Stimulated activated CD4-positive, alpha-beta T cell treated with anti-CD3 and anti-CD28 coated beads, Interleukin-12 subunit alpha, Interleukin-12 subunit beta, amount 100 ng/mL, for 24 hours (primary cell): ENCODE measurements at places on chromosomes 16 and 17.

DNA sequence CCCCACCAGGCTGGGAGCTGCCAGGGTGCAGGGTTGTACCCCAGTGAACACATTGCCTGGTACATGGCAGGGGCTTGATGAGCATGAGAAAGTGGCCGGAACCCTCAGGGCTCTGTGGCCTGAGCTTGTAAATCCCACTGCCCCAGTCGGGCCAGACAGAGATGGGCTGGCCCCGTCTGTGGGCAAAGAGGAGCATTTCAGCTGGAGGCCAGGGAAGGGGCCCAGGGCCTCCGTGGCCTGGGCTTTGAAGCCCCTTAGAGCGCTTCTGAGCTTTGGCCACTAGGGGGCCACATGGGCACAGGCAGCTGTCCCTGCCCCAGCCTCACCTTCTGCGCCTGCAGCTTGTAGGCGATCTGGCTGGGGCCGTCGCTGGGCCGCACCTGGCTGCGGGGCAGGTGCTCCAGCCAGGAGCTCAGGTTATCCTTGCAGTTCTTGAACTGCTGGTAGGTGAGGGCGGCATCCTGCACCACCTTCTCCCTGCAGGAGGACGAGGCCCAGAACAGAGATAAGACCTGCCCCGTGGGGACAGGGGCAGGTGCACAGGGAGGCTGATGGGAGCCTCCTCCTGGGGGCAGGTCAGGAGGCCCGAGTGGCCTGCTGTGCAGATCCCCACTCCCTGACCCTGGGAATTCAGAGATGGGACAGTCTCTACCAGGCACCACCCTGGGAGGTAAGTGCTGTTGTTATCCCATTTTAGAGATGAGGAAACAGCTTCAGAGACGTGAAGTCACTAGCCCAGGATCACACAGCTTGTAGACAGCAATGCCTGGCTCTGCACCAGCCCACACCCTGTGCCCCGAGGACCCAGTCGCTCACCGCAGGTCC lies 12.8 kb downstream of the EVPL start:
- DNase-seq = peak; percentile 59

- DNase-seq = no peak
Measured at GRCh38 chr16:85153656-85154091, 41.4 kb upstream of the CIBAR2 start.

GRCh38 chr17:57269598-57270255 lies 13.4 kb downstream of the MSI2 start:
- no peak for DNase-seq

DNA sequence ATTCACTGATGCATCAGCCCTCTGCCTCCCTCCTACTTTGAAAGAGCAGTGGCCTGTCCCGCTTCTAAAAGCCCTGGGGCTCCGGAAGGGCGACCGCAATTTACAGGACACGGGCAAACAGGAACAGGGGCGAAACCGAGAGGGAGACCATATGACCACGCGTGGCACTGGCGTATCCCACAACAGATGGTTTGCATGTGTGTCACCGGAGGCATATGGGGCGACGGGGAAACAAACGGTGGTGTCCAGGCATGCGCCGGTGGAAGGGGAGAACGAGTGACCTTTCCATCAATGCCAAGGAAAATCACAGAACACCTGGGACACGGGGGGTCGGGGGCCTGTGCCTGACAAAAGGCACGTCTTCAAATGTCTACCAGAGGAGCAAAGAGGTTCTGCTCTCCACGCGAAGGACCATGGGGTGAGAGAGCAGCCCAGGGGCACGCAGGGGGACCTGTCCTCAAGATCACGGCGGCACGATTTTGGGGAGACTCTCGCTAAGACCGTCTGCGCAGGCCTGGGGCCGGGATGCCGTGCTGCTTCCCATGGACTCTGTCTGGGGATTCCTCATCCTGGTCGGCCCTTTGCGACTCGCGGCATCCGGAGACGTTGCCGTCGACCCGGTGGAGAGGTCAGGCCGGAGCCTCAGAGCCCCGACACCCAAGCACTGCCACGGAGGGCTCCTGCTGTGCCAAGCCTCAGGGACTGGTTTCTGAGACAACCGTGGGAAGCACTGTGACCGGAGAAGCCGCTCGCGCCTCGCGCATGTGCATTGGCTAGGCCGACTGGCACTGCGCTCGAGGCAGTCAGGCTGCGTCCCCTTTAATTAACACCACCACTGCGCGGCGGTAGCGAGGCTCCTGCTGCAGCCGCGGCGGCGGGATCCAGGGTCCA lies 12.8 kb upstream of the KCNJ18 start:
- DNase-seq = no peak

GRCh38 chr16:89378947-89379771 lies 111.2 kb downstream of the ANKRD11 start:
- no peak for DNase-seq

- DNase-seq = no peak
Measured at GRCh38 chr17:4551141-4551540, 4.0 kb downstream of the MYBBP1A start.

DNA sequence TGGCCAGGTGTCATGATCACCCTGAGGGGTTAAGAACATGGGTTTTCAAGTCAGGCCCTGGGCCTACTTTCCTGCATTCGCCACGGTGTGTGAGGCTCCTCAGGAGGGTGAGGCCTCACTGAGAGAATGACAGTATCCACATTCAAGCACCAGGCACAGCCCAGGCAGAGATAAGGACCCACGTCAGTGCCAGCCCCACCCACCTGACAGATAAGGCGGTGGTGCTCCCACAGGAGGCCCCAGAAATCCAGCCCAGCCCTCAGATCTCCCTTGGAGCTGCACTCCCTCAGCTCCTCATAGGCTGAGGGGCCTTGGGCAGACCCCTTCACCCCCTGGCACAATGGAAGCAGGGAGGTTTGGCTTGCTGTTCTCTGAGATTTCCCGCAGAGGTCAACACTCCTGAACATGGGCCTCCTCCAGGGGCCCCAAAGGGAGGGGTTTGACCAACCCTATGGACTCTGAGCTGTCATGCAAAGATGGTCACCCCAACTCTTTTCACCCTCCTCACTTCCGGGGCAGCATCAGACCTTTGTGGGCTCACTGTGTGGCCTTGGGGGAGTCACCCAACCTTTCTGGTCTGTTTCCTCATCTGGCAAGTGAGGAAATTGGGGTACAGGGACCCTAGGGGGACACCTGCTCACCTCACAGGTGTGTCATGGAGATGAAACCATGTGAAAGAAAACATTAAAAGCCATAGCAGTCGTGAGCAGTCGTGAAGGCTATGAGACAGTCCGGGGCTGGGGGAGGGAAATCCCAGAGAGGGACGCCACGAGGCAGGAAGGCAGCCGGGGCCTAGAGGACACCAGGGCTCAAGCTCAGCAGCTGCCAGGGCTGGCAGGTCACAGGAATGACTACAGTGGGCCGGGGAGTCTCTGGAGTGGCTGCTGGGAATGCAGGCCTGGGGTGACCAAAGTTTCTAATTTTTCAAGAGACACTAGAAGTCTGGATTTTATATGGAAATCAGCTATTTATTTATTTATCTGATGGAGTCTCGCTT lies 15.4 kb downstream of the PLLP start:
- no peak for DNase-seq

DNA sequence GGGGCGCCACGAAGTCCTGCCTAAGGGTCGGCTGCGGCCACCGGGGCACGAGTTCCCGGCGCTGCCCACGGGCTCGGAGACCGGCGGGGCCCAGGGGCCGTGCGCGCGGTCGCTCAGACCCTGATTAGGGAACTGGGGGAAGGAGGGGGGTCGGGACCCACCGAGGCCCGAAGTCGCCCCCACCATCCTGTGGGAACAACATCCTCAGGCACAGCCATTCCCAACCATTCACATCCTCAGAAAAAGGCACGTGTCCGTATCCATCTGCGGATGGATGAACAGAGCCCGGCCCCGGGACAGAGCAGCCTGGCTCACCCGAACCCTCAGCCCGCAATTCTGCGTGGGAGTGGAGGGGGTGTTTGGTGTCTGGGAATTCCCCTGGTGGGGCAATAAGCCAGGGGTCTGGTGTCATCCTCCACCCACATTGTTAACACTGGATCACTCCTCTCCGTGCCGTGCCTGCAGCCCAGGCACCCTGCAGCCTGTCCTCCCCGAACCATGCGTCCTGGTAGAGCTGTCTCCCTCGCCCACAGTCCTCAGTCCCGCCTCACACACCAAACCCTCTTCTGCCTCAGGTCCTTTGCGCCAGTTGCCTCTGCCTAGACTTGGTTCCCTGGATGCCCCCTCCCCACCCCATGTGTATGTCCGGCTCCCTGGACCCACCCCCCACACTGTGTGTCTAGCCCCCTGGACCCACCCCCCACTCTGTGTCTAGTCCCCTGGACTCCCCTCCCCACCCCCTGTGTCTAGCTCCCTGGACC lies 789 bp upstream of the CCDC57 start:
- DNase-seq = peak; percentile 47

DNA sequence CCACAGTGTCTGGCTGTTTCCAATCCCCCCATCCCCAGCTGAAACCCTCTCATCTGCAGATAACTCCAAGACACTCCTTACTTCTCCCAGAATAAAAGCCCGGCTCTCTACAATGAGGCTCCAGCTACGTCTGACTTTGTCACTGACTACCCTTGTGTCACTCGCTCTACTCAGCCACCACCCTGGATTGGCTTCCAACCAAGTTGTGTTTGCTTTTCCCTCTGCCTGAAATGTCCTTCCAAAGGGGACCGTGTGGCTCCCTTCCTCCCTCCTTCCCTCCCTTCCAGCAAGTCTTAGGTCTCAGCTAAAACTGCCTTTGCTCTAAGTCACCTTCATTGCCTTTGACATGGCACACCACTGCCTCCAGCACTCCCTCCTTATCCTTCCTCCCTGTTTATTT lies 42.8 kb downstream of the CDH1 start:
- DNase-seq = no peak

GRCh38 chr17:7001318-7001961 lies 5.6 kb downstream of the ALOX12 start:
- DNase-seq = no peak

GRCh38 chr16:88804552-88805339 lies 1.2 kb downstream of the CDT1 start:
- DNase-seq = no peak

DNA sequence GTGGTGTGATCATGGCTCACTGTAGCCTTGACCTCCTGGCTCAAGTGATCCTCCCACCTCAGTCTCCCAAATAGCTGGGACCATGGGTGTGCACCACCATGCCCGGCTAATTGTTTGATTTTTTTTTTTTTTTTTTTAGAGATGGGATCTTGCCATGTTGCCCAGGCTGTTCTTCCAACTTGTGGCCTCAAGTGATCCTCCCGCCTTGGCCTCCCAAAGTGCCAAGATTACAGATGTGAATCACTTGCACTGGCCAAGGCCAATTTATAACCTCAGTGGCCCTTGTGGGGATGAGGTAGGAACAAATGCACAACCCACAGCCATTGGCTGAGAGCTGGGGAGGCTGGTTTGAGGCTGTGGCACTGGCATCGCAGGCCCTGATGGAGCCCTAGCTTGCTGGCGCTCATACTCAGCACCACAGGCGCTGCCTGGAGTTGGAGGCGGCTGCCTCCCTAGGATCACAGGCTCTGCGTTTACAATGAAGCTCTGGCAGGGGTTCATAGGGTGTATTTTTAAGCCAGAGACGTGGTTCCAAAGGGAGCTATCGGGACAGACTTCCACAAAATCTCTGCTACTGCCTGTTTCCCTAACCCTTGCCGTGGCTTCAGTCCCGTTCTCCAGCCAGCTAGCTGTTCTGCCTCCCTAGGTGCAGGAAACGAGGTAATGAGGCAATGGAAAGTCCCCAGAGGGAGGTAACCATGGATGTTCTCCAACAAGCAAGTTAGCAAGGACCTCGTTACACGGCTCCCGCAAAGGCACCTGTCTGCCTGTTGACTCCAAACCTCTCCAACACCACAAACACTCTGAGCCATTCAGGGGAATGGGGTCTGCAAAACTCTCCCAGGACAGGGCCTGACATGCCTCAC lies 2.9 kb downstream of the ABCA3 start:
- no peak for DNase-seq

DNA sequence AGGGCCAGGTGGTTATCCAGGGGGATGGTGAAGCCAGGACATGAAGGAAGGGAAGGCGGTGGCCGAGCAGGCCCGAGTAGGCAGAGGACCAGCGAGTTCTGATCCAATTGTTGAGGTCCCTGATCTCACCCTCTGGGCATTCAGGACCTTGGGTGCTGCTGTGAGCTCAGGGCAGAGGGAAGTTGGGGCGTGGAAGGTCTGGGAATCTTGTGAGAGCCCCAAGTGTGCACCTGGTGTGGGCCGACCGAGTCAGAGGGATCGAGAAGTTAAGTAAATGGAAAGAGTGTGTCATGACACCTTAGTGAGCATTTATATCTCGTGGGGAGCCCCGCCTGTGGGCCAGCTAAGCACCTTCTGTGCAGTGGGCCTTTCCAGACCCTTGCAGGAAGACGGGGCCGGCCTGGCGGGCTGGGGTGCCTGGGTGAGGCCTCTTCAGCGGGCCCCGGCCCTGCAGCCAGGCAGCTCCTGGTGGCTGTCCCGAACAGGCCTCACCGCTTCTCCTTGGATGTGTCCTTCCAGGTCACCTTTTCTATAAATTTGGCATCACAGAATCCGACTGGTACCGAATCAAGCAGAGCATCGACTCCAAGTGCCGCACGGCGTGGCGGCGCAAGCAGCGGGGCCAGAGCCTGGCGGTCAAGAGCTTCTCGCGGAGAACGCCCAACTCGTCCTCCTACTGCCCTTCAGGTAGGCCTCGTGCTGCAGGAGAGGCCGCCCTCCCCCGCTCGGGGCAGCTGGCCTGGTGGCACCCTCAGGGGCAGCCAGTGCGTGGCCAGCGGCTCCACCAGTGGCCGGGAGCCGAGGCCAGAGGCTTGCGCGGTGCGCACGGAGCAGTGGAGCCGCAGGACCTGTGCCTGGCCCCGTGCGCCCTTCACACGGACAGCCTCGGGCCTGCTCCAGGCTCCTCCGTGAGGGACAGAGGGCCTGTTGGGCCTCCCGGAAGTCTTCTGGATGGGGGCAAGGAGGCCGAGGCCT lies 76.0 kb downstream of the BANP start:
- DNase-seq = no peak

DNA sequence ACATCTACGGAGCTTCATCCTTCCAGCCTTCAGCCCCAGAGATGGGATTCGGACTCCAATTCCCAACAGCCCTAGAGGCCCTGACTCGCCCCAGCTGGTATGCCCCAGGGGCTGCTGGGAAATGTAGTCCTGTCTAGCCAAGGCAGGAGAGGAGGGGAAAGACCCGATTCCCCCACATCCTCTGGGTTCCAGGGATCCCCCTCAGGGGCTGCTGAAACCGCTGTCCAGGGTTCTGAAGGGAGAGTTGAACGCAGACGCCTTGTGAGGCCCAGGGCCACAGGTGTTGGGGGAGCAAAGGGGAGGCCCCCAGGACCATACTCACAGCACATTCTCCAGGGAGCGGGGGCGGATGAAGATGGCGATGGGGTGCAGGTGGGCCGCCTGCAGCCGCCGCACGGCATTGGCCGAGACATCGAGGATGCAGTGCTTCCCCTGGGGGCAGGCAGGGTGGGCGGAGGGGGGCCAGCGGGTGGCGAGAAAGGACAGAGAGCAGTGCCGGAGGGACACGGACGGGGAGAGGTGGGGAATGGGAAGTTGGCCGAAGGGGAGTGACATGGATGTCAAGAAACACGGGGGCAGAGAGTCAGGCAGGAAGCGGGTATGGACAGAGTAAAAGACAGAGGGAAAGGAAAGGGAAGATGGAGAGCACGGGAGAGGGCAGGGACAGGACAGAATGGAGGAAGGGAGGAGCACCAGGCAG lies 12.6 kb upstream of the ASGR1 start:
- DNase-seq = no peak
